Naive B cell (primary cell): ENCODE measurements at places on chromosomes 12 and 14. TPM values are rescaled to one million over a fixed set of nuclear protein-coding genes. Genes with fewer than 3 reads are reported as not detected.

Gene B3GNT4
- 0.56 TPM for polyA plus RNA-seq

Gene LIN7A
- not detected for polyA plus RNA-seq

Gene GLS2
- 1.9 TPM for polyA plus RNA-seq

Gene TGFB3
- 0.26 TPM for polyA plus RNA-seq

Gene FAM181A
- polyA plus RNA-seq = not detected

Gene DHRS2
- polyA plus RNA-seq = not detected

Gene NYNRIN
- polyA plus RNA-seq = 0.14 TPM

Gene AQP2
- polyA plus RNA-seq = not detected

Gene SLCO1A2
- polyA plus RNA-seq = not detected

Gene E2F7
- polyA plus RNA-seq = not detected

Gene RNF212B
- polyA plus RNA-seq = not detected

Gene RASSF9
- not detected for polyA plus RNA-seq

Gene KLRK1
- 42.3 TPM for polyA plus RNA-seq

Gene RFX4
- not detected for polyA plus RNA-seq

Gene CNTN1
- not detected for polyA plus RNA-seq

Gene GRIP1
- polyA plus RNA-seq = not detected

Gene DCAF4
- polyA plus RNA-seq = 12.2 TPM

Gene TBC1D30
- not detected for polyA plus RNA-seq

Gene RNASE3
- not detected for polyA plus RNA-seq
